Camera-type eye (tissue), 1 donor: ENCODE measurements at places on chromosomes 12 and 14. TPM values are rescaled to one million over a fixed set of nuclear protein-coding genes. Genes with fewer than 3 reads are reported as not detected.

Gene KRT2
- total RNA-seq = not detected

Gene CFL2
- total RNA-seq = 141 TPM

Gene PAPLN
- total RNA-seq = 7.0 TPM

Gene RERGL
- 0.99 TPM for total RNA-seq

Gene MYF5
- 4.5 TPM for total RNA-seq

Gene LDHB
- total RNA-seq = 476 TPM

Gene CLEC4A
- total RNA-seq = 1.2 TPM

Gene SDR9C7
- 0.38 TPM for total RNA-seq

Gene IFNG-AS1
- total RNA-seq = 4.9 TPM

Gene GZMB
- not detected for total RNA-seq

Gene TUNAR
- 6.1 TPM for total RNA-seq

Gene KCNMB4
- total RNA-seq = 12.3 TPM
